Left ventricle myocardium inferior (tissue), 1 donor: ENCODE measurements at places on chromosomes 11 and 22.

- no peak for DNase-seq
These were observed 22.5 kb downstream of the PRRG4 start for GRCh38 chr11:32852207-32852606.

DNA sequence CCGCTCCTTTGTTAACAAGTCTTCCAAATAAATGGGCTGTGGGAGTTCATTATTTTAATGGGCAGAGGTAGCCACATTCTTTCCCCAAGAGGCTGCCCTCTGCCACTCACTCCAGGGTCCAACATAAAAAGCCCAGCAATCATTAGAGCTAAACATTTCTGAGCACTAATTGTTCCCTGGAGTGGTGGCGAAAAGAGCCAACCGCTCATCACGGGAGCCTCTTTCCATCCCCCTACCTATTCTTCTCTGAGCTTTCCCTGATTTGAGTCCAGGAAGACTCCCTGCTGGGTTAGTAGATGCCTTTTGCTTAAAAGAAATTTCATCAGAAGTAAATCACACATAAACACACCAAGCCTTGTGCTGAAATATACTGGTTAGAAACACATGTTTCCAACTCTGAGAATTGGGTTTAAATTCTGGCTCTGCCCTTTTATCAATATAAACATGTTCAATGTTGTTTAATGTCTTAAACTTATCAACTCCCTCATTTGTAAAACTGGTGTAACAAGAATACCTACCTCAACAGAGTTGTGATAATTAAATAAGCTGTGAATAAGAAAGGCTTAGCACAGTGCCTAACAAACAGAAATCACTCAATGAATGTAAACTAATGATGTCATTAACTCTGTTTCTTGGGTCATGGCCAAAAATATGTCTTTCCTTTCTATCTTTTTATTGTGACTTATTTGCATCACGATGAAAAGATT is at the start of gene OR5A2:
Gene OR5A2, minus strand, starts transcription at position 53 of the 707 bp plus-strand sequence. CDS start 3,460 bp downstream, outside the sequence.
- no peak for DNase-seq

GRCh38 chr11:103803062-103803461 is 233.4 kb upstream of the DDI1 start:
- no peak for DNase-seq

GRCh38 chr11:35598254-35599125 is 19.8 kb upstream of the FJX1 start:
- no peak for DNase-seq

DNA sequence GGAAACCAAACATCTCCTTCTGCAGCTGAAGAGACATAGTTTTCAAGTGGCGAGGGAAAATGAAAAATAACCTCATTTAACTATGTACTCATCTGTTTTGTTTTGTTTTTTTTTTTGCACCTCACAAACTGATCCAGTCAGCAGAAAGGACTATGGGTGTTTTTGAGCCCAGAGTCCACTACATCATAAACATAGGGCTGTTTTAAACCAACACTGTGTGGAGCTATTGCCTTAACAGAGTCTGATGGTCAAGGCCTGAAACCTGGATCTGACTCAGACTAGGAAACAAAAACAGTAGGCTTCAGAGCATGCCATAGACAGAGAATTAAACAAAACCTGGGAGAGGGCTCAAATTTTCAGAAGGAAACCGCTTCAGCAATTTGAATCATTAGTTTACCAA is 99.3 kb upstream of the FSHB start:
- DNase-seq: no peak

DNA sequence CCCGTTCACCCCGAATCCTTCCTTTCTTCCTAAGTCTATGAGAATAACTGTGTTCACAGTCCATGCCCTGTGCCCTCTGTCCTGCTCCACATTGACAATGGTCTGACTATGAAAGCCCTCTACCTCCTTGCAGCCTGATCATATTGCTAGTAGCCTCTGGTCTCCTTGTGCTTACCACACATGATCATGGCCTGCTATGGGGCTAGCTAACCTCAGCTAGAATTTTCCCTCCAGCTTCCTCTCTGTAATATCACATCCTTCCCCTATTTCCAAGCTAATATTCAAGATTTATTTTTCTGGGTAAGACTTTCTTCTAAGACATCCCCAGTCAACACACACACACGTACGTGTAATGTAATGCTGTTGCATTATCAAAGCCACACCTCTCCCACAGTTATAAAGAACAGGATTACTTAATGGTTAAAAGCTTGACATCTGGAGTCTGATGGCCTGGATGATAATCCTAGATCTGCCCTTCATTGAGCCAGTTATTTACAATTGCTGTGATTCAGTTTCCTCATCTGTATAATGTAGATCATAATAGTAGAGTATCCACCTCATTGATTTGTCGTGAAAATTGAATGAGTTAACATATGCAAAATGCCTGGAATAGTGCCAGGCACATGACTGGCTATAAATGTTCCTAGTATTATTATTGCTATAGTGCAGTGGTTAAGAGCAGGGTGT is 214.4 kb upstream of the BLID start:
- DNase-seq: no peak

- no peak for DNase-seq
These were observed 3.2 kb downstream of the FUT4 start for GRCh38 chr11:94546886-94547285.

- DNase-seq: no peak
These were observed 52.4 kb downstream of the DSCAML1 start for GRCh38 chr11:117744471-117745150.
